Inflammatory macrophage treated with lipopolysaccharide for 1 hour (primary cell): ENCODE measurements at places on chromosomes 1 and 21.

DNA sequence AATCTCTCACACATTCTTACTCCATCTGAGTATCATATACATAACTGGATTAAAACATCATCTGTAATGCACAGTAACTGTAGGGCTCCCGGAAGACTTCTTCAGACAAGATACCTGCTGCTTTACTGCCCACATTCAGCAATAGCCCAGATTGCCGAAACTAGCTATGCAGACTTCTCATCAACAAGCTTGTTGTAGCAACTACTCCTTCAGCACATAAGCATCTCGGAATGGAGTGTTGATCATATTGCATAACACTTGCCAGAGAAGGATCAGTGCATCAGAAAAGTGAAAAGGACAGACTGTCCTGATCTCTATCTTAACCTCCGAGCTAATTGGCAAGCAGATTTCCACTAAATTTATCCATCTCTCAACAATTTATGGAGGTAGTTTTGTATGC, 354.6 kb upstream of the C1orf87 start:
- DNase-seq = no peak

GRCh38 chr1:163980394-163980793, 578.6 kb upstream of the PBX1 start:
- no peak for DNase-seq

GRCh38 chr1:49318218-49318617, 541.5 kb upstream of the BEND5 start:
- no peak for DNase-seq

- DNase-seq = peak; percentile 53
Measured at GRCh38 chr1:9825093-9826074, 1.6 kb upstream of the CLSTN1 start.

GRCh38 chr21:34147792-34148418, 74.5 kb downstream of the MRPS6 start:
- no peak for DNase-seq

GRCh38 chr1:205578780-205579571, 52.8 kb downstream of the ELK4 start:
- DNase-seq = no peak

- no peak for DNase-seq
Measured at GRCh38 chr1:34276606-34277005, 99.9 kb downstream of the C1orf94 start.

DNA sequence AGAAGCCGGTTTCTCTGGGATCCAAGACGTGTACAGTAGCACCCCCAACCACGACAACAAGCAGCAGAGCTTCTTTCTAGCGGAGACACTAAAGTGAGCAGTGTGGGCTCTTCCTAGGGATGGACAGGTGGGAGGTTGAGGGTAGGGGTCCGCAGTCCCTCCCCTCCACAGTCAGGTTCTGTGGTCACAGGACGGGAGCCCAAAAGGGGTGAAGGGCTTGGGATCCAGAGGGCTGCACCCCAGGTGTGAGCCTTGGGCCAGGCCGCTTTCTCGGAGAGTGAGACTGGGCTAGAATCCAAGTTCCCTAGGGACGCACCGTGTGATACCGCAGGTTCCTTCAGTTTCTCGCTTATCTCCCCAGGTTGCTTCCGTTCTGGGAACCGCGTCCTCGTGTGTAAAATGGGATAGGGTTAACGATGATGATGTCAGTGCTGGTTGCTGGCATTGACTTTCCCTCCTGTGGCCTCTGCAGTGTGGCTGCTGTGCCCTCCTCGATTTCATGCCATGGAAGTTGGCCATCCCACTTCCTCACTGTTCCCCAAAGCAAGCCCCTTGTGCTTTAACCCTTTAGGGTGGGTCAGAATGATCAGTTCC, 17.3 kb upstream of the SELENON start:
- DNase-seq = no peak

DNA sequence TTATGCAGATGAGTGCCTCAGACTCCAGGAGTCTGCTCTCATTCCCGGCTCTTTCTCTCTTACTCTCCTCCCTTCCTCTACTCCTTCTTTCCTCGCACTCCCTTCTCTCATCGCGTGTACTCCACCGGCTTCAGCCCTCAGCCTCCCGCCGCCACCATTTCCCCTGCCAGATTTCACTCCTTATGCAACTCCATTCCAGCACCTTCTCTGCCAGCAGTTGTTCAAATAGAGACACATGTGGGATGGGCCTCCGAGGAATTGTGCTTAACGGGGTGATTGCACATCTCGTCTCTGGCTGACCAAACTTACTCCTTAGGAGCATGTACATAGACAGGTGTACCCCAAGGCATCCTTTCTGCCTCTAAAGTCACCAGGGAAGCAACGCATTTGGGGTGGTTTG, 2.1 kb downstream of the CNTN2 start:
- no peak for DNase-seq

DNA sequence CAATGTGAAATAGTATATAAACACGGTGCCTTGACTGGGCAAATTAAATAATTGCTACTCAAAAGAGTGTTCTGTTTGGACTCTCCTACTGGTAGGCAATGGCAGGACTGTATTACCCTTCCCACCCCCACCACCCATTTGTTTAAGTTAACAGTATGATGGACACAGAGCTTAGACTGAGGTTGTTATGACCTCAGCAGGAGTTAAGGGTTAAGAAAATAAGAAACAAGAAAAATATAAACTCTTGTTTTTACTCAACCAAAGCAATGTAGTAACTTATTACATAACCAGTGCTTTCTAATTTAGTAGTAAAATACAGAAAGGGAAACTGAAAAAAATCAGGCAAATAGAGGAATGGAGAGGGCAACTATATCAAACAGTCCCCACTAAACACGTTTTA, 19.9 kb upstream of the SERPINC1 start:
- DNase-seq = no peak

DNA sequence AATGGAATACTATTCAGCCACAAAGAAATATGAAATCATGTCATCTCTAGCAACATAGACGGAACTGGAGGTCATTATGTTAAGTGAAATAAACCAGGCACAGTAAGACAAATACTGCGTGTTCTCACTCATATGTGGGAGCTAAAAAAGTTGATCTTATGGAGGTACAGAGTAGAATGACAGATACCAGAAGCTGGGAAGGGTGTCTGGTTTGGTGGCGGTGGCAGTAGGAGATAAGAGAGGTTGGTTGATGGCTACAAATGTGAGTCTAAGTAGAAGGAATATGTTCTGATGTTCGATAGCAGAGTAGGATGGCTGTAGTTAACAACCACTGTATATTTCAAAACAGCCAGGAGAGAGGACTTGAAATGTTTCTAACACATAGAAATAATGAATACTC, 121.6 kb downstream of the PLPPR4 start:
- no peak for DNase-seq

GRCh38 chr1:177849130-177849529, 120.7 kb downstream of the SEC16B start:
- no peak for DNase-seq

GRCh38 chr21:41956926-41957729, 3.3 kb upstream of the C2CD2 start:
- DNase-seq = no peak

GRCh38 chr1:150386592-150386991, 22.6 kb downstream of the RPRD2 start:
- no peak for DNase-seq

DNA sequence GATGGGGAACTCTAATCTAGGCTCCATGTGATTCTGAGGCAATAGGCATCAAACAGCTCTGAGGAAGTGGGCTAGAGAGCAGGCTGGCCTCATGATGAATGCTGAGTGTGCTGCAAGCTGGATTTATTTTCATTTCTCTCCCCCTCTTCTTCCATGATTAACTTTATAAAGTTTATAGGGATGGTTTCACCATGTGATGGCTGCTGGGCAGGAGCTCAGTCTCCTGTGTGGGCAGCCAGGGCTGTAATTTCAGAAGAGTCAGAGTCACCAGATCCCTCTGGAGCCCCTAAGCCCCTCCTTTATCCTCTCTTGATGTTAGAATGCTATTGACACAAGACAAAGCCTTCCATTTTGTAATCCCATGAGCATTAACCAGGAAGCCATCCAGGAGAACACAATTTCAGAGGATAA, 143.6 kb downstream of the CNIH3 start:
- DNase-seq = peak; percentile 46

GRCh38 chr1:170424346-170424745, 107.6 kb upstream of the GORAB start:
- no peak for DNase-seq

GRCh38 chr1:63920154-63921117, 146.6 kb downstream of the ROR1 start:
- DNase-seq = no peak

DNA sequence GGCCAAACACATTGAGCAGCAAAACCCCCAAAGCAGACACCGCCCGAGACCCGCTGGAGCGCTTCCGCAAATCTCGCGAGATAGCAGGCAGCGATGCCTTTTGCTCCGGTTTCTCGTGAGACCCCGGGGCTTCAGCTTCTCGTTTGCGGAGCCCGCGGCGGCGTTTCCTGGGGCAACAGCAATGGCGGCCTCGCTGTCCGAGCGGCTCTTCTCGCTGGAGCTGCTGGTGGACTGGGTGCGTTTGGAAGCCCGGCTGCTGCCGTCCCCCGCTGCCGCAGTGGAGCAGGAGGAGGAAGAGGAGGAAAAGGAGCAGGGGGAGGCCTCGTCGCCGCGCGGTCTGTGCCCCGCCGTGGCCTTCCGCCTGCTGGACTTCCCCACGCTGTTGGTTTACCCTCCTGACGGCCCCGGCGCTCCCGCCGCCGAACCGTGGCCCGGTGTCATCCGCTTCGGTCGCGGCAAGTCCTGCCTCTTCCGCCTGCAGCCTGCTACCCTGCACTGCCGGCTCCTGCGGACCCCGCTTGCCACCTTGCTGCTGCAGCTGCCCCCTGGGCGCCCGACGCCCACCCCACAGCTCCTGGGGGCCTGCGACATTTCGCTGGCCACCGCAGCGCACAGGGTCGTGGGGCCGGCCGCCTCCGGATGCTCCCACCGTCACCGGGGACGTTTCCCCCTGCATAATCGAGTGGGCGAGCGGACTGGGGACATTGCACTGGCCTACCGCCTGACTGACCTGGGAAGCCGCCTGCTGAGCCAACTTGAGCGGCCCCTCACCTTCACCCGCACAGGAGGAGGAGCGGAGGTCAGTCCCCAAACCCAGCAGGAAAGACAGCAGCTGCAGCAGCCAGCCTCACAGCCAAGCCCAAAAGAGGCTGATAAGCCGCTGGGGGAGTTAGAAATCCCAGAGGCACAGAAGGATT, at the start of gene MAP10:
MAP10 (plus strand) TSS at position 148 of the 917 bp plus-strand sequence; CDS start at position 182, 34 bp downstream.
- DNase-seq = peak; percentile 68

DNA sequence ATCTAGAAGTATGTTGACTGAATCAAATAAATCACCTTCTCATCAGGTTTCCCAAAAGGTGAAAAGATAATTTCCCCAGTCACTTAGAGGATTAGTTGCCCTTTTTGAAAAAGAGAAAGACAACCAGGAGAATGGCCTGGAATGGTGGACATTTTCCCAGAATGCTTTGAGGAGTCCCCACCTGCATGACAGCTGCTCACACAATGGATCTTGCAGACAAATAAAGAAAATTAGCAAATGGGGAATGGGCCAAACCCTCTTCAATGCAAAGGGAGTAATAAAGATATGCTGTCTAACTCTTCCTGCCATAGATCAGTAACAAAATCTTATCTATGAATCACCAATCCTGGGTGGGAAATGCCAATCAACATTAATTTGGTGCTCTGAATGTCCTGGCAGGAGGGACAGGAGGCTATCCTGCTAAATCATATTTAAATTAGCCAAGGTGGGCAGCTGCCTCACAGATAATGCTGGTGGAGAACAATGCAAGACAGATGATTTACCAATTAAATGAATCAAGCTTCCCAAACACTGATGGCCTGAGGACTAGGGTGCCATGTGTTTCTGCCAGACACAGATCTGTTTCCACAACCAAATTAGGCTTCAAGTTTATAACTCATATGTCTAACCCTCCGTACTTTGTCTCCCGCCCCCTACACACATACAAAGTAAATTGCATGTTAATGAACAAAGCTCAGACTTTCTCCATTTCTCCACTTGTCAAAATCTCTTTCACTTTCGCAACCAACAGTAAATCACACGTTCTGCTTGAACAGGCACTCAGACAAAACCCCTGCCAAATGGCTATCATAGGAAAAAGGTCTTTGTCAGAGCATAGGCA, 488.0 kb upstream of the PLXNA2 start:
- DNase-seq = peak; percentile 1

DNA sequence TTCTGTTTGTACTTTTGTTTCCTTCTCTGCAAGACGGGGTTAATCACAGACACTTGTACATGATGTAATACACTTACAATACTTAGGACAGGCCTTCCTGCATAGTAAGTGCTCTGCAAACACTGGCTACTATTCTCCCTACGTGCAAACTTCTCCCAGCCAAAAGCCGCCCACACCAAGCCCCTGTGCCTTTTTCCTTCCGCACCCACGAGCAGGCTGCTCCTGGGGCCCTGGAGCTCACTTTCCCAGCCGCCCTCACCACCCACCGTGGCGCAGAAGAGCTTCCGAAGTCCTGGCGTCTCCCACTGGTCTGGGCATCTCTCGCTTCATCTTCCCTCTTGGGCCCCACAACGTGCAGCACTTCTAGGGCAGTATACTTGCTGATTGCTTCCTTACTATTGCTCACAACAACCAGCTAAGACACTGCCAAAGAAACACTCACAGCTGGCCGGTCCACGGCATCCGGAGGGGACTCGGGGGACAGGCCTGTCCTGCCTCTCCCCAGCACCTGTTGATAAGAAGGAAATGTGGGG, 22.5 kb upstream of the GPR157 start:
- DNase-seq = no peak

DNA sequence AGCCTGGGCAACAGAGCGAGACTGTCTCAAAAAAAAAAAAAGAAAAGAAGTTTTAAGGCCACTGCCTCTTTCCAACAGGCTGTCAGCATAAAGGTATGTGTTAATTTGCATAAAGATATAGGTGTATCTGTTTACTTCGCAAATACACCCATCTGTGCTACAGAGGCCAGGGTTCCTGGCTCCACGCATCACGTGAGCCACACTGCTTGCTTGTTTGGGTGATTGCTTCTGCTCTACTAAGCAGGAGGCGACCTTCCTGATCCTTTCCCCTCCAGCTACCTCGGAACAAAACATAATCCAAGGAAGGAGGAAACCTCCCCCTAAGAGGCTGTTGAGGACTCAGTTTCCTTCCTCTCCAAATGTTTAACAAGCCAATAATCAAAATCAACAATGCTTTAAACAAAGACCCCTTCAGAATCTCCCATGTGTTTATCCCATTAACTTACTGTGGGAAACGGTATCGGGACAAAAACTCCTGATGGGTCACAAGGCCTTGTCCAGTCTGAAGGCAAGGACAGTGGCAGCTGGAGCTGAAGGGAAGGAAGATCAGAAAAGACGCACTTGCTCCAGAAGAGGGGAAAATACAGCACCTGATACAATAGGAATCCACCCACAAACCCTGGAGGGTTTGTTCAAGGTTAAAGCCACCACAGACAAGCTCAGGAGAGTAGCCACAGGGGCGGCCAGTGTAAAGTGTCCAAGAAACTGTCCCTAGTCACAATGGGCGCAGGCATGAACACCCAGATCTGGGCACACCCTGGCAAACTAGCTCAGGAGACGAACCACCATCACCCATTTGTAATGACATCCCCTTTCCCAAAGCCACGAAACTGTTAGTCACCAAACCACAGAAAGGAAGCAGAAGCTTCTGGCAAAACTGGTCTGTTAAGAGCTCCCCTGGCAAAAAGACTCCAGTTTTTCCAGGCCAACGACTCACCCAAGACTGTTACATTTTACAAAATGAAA, 17.2 kb downstream of the CTNNBIP1 start:
- peak; percentile 79 for DNase-seq

GRCh38 chr1:32828341-32828740, 10.9 kb downstream of the S100PBP start:
- no peak for DNase-seq
